ENCODE measurements at places on chromosomes 1 and 21.

DNA sequence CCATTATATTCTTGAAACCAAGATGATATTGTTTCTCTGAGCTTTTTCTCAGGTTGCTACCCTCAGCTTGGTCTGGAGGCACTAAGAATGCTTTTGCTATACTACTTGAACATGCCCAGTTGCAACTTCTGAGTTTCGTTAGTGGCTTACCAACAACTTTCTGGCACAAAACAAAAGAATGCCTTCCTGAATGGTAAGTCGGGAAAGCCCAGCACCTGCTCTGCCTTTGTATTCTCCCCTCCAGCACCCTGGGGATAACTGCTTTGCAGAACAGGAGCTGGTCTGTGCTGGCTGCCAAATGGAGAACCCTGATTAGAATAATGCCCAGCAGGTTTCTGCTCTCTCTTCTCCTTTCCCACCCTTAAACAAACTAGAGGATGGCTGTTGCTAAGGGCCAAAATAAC, 149.3 kb downstream of the TGFB2 start:
- DNase-seq, result no peak

DNA sequence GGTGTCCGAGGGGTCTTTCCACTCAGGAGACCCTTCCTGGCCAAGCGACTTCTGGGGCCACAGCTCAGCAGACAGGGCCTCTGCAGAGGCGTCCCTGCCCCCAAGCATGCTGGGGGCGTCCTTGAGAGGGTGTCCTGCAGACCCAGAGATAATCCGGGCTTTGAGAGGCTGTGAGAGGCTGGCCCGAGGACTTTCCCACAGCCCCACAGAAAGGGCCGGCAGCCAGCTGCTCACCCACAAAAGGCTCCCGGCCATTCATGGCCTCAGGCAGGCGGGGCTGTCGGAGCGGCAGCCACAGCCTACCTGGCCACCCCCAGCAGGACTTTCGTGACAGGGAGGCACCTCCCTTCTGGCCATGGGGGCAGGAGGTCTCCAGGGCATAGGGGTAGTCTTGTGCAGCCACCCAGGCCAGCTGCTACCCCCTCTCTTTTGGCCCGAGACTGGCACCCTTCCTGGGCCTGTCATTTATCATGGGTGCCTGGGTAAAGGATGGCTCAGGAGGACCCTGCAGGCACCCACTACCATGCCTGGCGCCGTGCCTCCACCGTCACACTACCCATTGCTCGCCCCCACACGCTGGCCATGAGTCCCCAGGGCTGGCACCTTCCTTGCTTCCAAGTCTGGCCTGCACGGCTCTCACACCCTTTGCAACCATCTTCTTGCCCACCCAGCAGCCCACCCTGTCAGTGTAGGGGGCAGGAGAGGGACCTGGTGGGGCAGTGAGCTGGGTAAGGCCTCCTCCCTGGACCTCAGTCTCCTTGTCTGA, 11.1 kb upstream of the TNFRSF14 start:
- DNase-seq, result no peak

DNA sequence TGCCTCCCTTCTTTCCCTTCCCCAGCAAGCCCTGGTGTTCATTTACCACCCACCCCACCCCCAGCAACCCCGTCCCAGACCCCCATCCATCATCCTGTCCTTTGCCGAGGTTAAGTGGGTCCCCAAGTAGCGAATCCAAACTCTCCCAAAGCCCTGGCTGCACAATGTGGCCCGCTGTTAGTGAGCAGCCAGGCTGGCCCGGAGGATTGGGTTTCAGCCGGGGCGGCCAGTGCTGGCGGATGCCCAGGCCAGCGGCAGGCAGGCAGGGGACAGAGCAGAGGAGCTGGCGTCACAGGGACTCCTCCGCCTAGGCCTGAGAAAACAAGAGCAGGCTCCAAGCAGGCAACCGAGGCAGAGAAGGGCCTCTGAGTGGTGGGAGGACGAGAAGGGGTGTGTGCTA, 61.4 kb downstream of the EPHB2 start:
- DNase-seq, result no peak

DNA sequence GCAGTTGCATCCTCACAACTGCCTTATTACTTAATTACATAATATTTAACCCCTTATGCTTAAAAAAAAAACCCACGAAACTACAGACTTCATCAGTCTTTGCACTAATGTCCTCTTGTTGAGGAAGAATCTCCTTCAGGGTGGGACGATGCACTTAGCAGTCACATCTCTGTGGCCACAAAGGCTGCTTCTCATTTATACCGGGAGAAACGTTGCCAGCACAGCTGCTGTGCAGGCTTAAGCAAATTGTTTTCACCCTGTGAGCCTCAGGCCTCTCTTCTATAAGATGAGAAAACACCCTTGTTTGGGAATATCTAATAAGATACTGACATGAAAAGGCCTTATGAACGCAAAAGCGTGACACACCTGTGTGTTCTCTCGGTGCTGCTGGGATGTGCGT, 2.9 kb upstream of the OBSCN start:
- no peak for DNase-seq

GRCh38 chr1:112465122-112465521, 43.6 kb upstream of the WNT2B start:
- DNase-seq, result no peak

GRCh38 chr1:159922511-159923202, 2.6 kb downstream of the TAGLN2 start:
- no peak for DNase-seq

- no peak for DNase-seq
Observed at GRCh38 chr1:4150262-4150661, 250.2 kb upstream of the C1orf174 start.

DNA sequence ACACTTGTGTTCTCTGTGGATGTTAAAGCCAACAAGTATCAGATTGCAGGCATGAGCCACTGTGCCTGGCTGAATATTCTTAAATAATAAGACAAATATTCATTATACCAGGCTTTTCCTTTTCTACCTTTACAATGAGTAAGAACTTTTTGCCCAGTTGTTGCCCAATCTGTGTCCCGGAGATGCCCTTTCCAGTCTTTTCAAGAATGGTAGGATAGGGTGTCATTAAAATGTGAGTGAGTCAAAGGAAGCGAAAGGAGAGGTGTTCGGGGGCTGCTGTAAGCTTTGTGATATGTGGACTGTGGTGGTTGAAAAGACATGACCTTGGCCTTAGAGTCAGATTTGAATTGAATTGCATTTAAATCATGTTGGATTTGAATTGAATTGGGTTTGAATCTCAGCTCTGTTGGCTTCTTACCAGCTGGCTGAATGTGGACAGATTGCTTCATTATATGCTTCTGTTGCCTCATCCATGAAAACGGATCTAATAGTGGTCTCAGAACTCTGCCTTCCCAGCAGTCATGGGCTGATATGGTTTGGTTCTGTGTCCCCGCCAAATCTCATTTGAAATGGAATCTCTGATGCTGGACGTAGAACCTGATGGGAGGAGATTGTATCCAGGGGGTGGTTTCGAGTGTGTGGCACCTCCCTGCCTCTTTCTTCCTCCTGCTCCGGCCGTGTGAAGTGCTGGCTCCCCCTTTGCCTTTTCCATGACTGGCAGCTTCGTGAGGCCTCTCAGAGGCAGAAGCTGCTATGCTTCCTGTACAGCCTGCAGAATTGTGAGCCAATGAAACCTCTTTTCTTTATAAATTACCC, 22.7 kb upstream of the AADACL3 start:
- DNase-seq, result no peak

- no peak for DNase-seq
Observed at GRCh38 chr21:16069178-16070112, 339.7 kb downstream of the USP25 start.

DNA sequence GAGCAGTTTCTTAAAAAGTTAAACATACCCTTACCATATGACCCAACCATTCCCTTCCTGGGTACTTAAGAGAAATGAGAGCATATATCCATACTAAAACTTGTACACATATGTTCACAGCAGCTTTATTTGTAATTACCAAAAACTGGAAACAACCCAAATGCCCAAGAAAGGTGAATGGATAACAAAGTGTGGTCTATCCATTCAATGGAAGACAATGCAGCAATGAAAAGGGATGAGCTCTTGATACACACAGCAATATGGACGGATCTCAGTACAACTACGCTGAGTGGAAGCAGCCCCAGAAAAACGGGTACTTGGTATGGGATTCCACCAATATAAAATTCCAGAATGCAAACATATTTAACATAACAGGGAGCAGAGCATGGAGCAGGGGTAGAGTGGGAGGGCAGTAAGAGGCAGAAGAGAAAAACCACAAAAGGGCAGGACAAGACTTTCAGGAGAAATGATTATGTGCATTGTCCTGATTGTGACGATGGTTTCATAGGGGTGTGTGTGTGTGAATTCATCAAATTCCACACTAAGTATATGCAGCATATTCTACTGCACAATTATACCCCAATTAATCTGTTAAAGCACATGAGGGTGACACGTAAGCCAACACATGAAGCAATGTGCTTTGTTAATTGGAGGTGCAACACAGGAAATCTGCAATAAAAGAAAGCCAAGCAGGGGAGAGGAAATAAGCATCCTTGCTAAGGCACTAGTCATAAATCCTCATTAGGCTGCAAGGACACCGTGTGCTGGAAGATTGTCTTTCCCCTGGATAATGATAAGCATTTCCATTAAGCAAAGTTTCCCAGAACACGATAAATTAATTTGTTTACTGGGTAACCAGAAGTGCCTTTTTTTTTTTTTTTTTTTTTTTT, 113.1 kb upstream of the KRTAP19-8 start:
- DNase-seq, result no peak

DNA sequence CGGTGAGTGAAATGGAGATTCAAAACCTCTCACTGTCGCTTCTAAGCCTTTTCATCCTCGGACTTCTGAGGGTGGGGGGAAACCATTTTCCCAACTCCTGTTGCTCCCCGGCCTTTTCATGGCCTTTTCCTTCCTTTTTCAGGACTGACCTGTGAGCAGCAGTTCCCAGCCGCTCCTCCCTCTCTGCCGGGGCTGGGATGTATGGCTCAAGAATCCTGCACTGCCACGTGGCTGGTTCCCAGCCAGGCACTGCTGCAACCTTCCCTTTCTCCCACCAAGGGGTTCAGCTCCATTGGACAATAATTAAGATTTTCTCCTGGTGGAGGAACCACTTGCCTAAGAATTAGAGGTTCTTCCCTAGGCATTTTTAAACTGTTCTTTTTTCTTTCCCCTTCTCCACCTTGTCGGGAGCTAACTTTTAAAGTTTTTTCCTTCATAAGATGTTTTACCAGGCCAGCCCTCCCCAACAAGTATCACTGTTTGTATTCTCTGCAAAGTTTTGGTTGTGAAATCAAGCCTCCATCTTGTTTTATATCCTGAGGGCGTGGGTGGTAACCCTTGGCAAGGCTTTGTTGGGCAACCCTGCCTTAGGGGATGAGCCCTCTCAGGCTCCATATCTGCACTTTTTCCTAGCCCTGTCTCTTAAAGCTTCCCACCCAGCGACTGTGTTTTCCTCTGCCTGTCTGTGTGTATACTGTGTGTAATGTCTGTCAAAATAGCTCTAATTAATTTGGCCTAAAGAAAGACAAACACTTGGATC, 1166.6 kb upstream of the ADGRL2 start:
- DNase-seq, result no peak

DNA sequence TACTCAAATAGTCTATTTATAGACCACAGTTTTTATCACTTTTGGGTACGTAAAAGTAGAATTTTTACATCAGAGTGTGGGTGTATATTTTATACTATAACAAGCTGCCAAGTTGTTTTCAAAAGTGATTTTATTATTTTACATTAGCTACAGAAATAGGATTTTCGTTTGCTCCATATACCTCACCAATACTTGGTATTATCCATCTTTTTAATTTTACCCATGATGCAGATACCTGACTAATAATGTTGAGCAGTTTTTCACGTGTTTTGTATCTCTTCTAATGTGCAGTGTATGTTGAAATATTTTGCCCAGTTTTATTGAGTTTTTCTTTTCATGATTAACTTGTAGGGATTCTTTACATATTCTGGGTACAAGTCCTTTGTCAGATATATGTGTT, 379.8 kb downstream of the MATN1 start:
- no peak for DNase-seq

GRCh38 chr1:208183977-208184911, 59.9 kb downstream of the PLXNA2 start:
- no peak for DNase-seq

DNA sequence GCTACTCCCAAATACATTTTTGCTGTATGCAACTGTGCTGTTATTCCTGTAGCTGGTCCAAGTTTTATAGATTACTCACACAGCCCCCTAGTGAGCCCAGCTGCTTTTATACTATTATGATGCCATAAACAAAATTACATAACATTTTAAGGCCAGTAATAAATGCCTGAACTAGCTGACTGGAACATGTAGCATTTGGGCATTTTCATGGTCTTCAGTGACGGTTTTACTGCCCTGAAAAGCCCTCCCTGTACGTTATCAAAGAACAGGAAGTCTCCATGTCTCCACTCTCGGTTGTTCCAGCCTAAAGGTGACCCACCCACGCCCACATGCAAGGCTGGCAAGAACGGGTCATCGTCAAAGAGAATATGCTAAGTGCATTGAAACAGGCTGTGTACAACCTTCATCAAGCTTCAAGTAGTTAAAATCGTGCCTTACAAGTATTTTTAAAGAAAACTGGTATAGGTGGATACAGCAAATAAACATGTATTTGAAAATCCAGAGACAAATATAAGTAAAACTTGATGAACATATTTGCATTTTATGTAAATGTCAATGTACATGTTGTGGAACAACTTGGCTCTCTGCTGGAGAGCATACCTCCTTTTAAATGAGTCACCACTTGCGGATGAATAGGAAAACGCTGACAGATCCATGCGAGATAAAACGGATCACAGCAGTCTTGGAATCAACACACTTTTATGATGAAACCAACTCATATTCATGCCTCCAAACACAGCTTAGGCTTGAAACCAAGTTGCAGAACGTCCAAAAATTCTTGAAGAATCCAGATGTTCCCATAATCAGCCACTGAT, 520.5 kb downstream of the SMYD3 start:
- DNase-seq, result no peak

GRCh38 chr1:241271427-241271826, 85.6 kb downstream of the RGS7 start:
- no peak for DNase-seq

- no peak for DNase-seq
Observed at GRCh38 chr1:206797534-206798383, 25.5 kb upstream of the IL10 start.

- DNase-seq, result no peak
Observed at GRCh38 chr1:36846357-36846756, 188.0 kb downstream of the GRIK3 start.

- DNase-seq, result no peak
Observed at GRCh38 chr1:26161415-26162219, 2.7 kb downstream of the FAM110D start.

Data from bone marrow (tissue), 2 donors.